Mucosa of descending colon (tissue), 3 donors: ENCODE measurements at places on chromosomes 12 and 14. TPM values are rescaled to one million over a fixed set of nuclear protein-coding genes. Genes with fewer than 3 reads are reported as not detected.

The TAS2R20 gene
- 1.6 TPM for total RNA-seq

The PZP gene
- total RNA-seq = not detected

The ACTR10 gene
- total RNA-seq = 54.1 TPM

The PSMD9 gene
- 45.2 TPM for total RNA-seq

The CIROP gene
- not detected for total RNA-seq

The TCL1A gene
- not detected for total RNA-seq

The PRIMA1 gene
- total RNA-seq = 3.0 TPM

The CD163 gene
- total RNA-seq = 153 TPM

The SOAT2 gene
- total RNA-seq = not detected
